ENCODE measurements at places on chromosomes 6 and 20. TPM values are rescaled to one million over a fixed set of nuclear protein-coding genes. Genes with fewer than 3 reads are reported as not detected.

DNA sequence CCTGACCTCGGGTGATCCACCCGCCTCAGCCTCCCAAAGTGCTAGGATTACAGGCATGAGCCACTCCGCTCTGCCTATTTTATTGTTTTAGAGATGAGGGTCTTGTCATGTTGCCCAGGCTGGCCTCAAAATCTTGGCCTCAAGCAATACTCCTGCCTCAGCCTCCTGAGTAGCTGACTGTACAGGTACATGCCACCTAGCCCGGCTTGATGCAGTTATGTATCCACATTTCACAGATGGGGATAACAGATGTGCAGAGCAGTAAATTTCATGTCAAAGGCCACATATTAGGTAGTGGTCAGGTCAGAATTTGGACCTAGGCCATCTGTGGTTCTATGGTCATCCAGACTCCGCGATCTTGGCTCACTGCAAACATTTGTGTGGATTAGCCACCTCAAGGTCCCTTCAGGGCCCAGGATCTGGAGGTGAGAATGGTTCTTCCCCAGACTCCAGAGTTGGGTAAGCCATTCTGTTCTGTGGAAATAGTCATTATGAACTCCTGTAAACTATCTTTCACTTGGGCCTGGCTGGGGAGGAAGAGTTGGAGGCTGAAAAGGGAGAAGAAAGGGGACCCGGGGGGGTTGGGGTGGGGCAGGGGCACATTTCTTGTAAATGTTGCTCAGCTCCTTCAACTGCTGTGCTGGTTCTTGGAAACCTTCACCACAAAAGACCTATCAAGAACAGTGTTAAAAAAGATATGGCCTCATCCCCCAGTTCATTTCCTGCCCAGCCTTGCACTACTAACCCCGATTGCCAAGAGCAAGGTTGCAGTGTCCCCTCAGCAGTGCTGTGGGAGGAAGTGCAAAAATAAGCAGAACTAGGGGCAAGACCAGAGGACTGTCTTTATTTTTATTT lies 13.0 kb downstream of the PIM1 start:
- DNase-seq: no peak

GRCh38 chr20:25574411-25574810 lies 10.9 kb downstream of the NINL start:
- no peak for DNase-seq

GRCh38 chr6:41657131-41658094 lies 19.1 kb downstream of the MDFI start:
- no peak for DNase-seq

DNA sequence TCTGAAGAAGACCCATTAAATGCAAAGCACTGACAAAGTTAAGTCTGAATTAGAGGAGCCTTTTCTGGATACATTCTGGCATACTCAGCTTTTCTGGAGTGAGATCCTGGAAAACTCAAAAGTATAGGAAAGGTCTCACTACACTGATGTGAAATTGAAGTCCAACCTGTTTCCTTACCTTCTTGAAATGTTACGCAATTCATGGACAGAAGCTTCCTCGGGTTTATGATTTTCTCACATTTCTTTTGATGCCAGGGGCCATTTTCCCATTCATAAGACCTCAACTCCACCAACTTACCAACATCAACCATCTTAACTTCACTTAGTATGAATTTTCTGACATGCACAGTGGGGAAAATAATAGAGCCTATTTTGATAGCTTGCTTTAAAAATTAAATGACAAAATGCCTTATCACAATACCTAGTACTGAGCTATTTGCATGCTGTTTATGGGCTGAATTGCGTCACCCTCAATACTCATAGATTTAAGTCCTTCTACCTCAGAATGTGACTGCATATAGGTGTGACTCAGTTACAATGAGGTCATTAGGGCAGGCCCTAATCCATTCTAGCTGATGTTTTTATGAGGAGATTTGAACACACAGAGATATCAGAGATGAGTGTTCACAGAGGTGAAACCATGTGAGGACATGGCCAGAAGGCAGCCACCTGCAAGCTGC lies 73.4 kb upstream of the RAB32 start:
- DNase-seq: no peak

GRCh38 chr6:25537349-25538018 lies 114.5 kb upstream of the SCGN start:
- DNase-seq: no peak

DNA sequence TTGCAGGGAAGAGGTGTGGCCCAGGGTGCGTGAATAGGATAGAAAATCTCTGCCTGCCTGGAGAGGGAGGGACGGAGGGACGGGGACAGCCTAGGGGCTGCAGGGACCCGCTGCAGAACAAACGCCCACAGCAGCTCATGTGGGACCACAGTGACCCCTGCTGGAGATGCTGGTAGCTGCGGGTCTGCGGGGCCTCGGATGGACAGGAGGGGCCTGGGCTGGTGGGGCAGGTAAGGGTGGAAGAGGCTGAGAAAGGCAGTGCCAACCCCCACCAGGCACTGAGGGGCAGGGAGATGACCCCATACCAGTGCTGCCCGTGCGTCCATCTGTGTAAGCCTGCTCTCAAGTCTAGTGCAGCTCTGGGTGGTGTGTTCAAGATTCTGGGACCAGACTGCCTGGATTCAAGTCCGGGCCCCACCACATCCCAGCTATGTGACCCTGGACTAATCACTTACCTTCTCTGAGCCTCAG lies 39.4 kb downstream of the KIAA1755 start:
- peak; percentile 64 for DNase-seq

- DNase-seq: no peak
These were observed 114.8 kb downstream of the LRFN2 start for GRCh38 chr6:40472353-40472752.

GRCh38 chr20:52482044-52482443 lies 290.5 kb upstream of the ZFP64 start:
- DNase-seq: no peak

- no peak for DNase-seq
These were observed 156.1 kb downstream of the ADAT2 start for GRCh38 chr6:143294265-143294860.

- DNase-seq: no peak
These were observed 440.9 kb downstream of the HACE1 start for GRCh38 chr6:104418839-104419238.

DNA sequence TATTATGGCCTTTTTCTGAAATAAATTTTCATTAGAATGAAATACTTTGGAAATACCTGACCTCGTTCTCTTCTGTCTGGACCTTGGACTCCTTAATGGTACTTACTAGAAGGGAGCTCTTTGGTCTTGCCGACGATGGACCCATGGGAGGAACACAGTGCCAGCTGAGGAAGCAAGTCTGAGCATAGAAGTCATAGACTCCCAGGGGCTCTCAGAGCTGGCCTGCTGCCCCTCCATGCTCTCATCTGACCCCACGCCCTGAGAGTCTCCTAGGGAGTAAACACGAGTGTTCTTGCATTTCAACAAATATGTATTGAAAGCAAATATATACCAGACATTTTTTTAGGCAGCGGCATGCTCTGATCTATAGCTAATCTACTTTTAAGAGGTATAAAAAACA lies 87.8 kb downstream of the PLEKHG1 start:
- peak; percentile 77 for DNase-seq

DNA sequence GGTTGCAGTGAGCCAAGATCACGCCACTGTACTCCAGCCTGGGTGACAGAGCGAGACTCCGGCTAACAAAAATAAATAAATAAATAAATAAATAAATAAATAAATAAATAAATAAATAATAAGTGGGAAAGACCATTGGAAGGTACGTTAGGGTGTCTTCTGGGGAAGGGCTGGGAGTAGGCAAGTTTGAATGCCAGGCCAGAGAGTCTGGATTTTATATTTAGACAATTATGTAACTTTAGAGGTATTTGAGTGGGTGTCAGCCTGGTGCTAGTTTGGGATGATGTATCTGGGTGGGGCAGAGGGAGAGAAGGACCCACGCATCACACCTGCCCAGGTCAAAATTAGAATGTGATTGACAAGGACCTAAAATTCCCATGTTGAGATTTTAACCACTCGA lies 108.5 kb upstream of the PRND start:
- no peak for DNase-seq

DNA sequence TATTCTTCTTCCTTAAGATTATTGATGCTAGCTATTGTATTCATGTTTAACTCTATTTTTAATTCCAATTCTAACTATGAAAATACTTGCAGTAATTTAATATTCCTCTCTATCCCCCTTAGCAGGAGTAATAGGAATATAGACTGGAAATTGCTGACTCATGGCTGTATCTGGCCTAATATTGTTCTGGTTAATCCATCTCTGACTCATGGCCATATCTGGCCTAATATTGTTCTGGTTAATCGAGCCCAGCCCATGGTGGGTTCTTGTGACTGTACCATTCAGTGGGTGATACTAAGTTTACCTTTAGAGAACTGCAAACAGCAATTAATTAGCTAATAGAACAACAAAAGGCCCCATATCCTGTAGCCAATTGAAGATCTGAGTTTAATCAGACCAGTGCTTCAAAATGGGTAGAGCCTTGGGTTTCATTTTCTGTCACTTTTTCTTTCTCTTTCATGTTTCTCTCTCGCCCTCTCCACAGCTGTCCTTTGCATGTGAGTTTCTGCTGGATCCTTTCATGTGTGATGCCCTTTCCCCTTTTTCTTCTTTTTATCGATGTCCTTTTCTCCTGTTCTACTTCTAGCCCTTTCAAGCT lies 50.6 kb downstream of the SLC22A3 start:
- DNase-seq: no peak

- no peak for DNase-seq
These were observed at the start of gene POM121L2 for GRCh38 chr6:27312146-27312949. Gene POM121L2 (minus strand): TSS chr6:27312273. CDS start chr6:27312170, 103 bp downstream.

DNA sequence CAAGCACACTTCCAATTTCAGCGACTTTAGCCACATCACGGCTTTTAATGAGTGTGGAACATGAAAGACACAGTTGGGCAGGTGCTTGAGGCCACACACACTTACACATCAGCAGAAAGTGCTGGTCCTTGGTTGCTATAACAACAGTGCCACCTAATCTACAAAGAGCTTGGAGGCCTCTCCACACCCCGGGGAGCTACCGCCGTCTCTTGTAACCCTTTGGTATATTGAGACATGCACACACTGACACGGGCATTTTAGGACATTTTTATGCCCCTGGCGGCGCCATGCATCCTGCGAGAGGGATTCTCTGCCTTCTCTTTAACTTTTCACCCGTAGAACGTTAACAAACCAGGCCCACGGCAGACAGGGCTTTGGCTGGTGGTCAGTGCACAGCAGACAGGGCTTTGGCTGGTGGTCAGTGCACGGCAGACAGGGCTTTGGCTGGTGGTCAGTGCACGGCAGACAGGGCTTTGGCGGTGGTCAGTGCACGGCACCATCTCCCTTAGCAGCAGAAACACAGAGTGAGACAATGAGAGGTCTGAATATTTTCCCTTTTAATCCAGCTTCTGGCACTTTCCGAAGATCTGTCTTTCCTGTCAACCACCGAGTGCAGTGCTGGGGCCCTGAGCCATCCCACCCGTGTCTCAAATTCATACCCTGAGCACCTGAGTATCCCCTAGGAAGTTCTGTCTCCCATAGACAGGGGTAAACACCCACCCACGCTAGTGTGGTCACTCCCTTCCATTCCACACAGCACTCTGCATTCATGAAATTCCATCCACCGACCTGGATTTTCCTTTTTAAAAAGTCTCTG lies 116.6 kb upstream of the RPS6KA2 start:
- DNase-seq: no peak

GRCh38 chr6:68343901-68344300 lies 291.2 kb upstream of the ADGRB3 start:
- DNase-seq: no peak

- no peak for DNase-seq
These were observed 72.9 kb upstream of the MYL9 start for GRCh38 chr20:36468149-36469000.

DNA sequence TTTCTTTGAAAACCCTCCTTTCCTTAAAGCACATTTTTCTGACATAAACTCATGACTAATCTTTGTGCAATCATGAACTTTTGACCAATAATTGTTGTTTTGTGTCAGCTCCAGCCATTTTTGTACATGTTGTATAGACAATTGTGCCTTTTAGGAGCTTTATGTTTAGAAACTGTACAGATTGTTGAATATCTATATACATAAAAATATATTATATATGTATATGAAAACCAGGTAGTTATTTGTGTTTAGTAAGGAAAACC lies 125.7 kb upstream of the EDN1 start:
- no peak for DNase-seq

DNA sequence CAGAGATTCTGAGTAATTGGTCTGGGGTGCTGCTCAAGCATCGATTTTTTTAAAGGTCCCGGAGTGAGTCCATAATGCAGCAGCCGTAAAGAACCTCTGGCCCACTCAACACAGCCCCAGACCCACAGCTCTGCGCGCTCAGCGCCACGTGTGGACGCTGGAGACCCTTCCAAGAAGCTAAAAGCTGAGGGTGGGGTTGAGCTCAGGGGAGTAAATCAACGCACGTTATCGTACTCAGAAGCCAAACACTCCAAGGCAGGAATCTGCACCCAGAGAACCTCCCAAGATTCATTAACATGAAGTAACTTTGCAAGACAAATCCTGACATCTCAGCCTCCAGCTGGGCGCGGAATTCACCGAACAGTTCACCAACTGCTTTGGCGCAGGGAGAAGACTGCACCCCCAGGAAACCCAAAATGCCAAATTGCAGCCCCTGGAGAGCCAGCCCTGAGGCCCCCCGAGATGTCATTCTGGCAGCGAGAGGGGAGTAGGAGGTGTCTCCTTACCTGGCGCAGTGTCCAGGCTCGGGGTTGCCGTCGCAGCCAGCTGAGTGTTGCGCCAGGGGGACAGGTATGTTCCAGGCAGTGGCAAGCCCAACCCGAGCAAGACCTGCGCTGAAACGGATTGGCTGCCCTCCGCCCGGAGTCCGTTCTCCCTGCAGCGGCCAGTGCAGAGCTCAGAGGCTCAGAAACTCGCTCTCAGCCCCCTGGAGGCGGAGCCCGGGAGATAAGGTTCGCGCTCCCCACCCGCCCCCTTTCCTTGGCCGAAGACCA lies at the start of gene COL21A1:
COL21A1 (minus strand) TSS at position 700 of the 773 bp plus-strand sequence. CDS start 64,962 bp downstream, outside the sequence.
- DNase-seq: peak; percentile 45

DNA sequence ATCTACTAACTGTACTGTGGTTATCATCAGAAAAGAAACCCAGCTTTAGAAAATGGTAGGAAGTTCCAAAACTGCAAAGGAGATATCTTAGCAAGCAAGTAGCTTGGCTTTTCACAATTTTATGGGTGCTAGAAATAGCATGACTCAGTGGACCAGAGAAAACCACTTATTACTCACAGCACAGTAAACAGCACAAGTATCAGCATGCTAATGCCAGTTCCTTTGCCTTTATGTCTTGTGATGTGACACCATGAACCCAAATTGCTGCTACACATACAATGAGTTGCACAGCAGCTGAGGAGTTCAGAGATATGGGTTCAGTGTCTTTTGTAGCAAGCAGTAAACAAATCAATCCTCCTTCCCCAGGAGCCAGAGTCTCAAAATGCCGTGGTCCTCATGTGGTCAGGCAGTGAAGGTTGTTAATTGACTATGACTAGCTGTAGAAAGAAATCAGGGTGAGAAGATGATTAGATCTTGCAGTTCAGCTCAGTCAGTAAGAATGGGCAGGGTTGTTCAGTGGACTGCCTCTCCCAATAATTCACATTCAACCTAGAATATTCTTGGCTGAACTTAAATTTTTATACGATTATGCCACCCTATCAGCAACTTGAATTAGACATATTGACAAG lies 73.3 kb downstream of the OPRM1 start:
- no peak for DNase-seq

GRCh38 chr6:116648156-116648555 lies 20.4 kb downstream of the ZUP1 start:
- DNase-seq: no peak

Gene PROCR
- total RNA-seq: 9.3 TPM

Gene GFRAL
- not detected for total RNA-seq

Gene PNLDC1
- not detected for total RNA-seq

Gene PLCB1
- 4.7 TPM for total RNA-seq

Gene TMC2
- not detected for total RNA-seq

Gene RGS17
- total RNA-seq: 0.38 TPM

Gene NFS1
- 54.8 TPM for total RNA-seq

Gene C20orf202
- total RNA-seq: 0.29 TPM

Gene OCSTAMP
- not detected for total RNA-seq

Gene C6orf132
- total RNA-seq: 1.8 TPM

Gene PNPLA1
- total RNA-seq: not detected

Gene BPIFB1
- total RNA-seq: not detected
